ENCODE measurements at places on chromosomes 11 and 22. TPM values are rescaled to one million over a fixed set of nuclear protein-coding genes. Genes with fewer than 3 reads are reported as not detected.

TUB gene
- 1.7 TPM for total RNA-seq

CARD16 gene
- total RNA-seq: 29.6 TPM

LIMK2 gene
- total RNA-seq: 15.1 TPM

NAP1L4 gene
- 63.2 TPM for total RNA-seq

CDC42BPG gene
- 0.91 TPM for total RNA-seq

OR10A2 gene
- not detected for total RNA-seq

BIRC3 gene
- total RNA-seq: 0.72 TPM

TMEM126A gene
- 42.4 TPM for total RNA-seq

C1QTNF4 gene
- total RNA-seq: 6.3 TPM

KCNK4 gene
- total RNA-seq: not detected

OR52A1 gene
- total RNA-seq: not detected

B4GAT1 gene
- 72.1 TPM for total RNA-seq

SIDT2 gene
- total RNA-seq: 11.1 TPM

LZTR1 gene
- total RNA-seq: 50.3 TPM

DDI1 gene
- total RNA-seq: not detected

MS4A4E gene
- total RNA-seq: not detected

ACR gene
- total RNA-seq: not detected

OR2AT4 gene
- total RNA-seq: not detected

WNT11 gene
- not detected for total RNA-seq

ANKK1 gene
- total RNA-seq: not detected

MAPK8IP2 gene
- 0.24 TPM for total RNA-seq

DEUP1 gene
- total RNA-seq: not detected

SMTNL1 gene
- total RNA-seq: not detected

TSPAN18 gene
- total RNA-seq: 0.88 TPM

CBX7 gene
- total RNA-seq: 1.0 TPM

PRDM11 gene
- 1.6 TPM for total RNA-seq

GPHA2 gene
- total RNA-seq: not detected

FXYD2 gene
- total RNA-seq: not detected

ESRRA gene
- 35.4 TPM for total RNA-seq

UBE4A gene
- total RNA-seq: 34.5 TPM

LDLRAD3 gene
- 15.4 TPM for total RNA-seq

NOX4 gene
- total RNA-seq: 10.5 TPM

MUC6 gene
- not detected for total RNA-seq

MPZL3 gene
- 1.9 TPM for total RNA-seq

MS4A3 gene
- not detected for total RNA-seq

ISX gene
- total RNA-seq: not detected

AQP11 gene
- 0.65 TPM for total RNA-seq

MYBPC3 gene
- not detected for total RNA-seq

AHNAK gene
- total RNA-seq: 261 TPM

HEPHL1 gene
- not detected for total RNA-seq

SCGB1C1 gene
- total RNA-seq: not detected

KREMEN1 gene
- 9.2 TPM for total RNA-seq

TENM4 gene
- total RNA-seq: 35.3 TPM

TRIM51 gene
- total RNA-seq: not detected

MIAT gene
- total RNA-seq: 0.39 TPM

SLN gene
- total RNA-seq: 0.24 TPM

TRPM5 gene
- not detected for total RNA-seq

LYVE1 gene
- 2.3 TPM for total RNA-seq

Data from epithelial cell of alveolus of lung (primary cell).